ENCODE measurements at places on chromosomes 11 and 22.

DNA sequence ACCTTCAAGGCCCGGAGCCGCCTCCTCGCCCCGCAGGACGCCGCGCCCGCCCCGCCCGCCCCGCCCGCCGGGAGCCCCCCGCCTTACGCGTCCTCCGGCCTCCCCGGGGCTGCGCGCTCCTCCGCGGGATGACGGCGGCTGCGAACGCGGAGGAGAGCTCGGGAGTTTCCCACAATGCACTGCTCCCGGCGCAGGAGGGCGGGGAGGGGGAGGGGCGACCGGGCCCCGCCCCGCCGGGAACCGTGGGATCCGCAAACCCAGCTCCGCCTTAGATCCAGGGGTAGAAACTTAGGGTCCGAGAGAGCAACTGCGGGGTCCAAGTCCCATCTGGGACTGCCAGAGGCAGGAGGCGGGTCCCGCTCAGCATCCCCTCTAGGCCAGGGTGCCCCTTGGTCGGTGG lies at the start of gene CEND1:
CEND1 (minus strand) TSS at position 148 of the 400 bp plus-strand sequence. CDS start 1,514 bp downstream, outside the sequence.
- DNase-seq = no peak

DNA sequence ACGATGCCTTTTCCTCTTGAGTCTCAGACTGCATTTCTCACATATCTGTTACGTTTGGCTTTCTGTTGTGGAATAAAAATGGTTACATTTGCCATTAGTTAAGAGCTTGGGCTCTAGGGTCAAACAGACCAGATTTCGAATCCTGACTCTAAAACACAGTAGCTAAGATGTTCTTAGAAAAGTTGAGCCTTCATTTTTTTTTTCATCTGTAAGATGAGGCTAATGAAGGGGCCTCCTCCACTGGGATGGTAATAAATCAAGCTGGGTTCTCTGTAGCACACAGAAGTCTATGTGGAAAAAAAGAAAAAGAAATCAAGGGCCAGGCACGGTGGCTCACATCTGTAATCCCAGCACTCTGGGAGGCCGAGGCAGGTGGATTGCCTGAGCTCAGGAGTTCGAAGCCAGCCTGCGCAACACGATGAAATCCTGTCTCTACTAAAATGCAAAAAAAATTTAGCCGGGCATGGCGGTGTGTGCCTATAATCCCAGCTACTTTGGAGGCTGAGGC lies 49.9 kb upstream of the CAPRIN1 start:
- no peak for DNase-seq

DNA sequence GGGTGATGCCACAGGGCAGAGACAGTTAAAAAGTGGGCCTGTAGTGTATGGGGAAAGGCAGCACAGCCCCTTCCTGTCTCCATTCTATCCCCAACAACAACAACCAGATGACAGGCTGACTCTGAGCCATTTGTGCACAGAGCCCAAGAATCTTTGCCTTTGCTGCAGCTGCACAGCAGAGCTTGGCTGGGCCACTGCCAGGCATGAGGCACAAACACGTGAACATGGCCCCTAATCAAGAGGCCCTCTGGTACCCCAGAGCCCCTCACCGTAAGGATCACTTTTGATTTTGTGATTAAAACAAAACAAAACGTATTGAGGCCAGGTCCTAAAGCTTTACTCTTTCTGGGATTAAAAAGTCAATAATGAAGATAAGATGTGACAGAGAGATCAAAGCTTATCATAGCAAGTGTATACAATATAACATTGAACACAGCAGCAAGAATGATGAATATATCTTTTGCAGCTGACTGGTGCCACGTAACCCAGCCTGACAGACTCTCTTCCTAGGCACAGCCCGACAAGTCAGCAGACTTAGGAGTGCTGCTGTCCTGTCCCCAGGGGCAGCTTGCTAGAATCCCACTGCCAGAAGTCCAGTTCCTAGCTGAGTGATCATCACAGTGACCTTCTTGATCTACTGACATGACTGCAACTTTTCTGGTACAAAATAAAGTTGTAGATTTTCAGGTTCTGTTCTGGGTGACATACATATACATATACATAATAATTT lies 117.8 kb downstream of the SERGEF start:
- no peak for DNase-seq

DNA sequence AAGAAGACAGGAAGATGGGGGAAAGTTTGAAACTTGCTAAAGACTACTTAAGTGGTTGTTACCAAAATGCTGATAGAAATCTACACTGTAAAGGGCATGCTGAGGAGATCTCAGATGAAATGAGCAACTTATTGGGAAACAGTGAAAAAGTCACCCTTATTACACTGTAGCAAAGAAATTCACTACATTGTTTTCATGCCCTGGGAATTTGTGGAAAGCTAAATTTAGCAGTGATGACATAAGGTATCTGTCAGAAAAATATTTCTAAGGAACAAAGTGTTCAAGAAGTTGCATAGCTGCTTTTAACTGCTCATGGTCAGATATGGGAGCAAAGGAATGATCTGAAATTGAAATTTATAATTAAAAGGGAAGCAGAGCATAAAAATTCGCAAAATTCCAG lies 702.4 kb upstream of the LRRC4C start:
- no peak for DNase-seq

- DNase-seq = no peak
These were observed 722 bp downstream of the IFITM10 start for GRCh38 chr11:1749395-1750351.

DNA sequence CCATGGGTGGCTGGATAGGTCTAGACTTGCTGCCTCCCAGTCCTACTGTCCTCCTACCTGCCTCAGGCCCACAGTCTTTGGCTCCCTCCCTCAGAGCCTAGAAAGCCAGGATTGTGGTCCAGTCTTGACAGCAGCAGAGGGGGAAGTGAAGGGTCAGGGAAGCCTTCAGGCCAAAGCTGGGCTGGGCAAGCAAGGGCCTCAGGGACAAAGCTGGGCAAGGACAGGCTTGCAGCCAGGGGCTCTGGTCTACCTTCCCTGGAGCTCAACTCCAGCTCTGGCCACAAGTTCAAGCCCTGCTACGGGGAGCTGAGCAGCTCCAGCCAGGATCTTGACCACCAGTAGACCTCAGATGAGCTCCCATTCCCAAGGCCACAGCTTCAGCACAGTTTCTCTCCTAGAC lies 14.9 kb downstream of the LMO1 start:
- DNase-seq = no peak

- no peak for DNase-seq
These were observed 31.3 kb downstream of the SHANK3 start for GRCh38 chr22:50703726-50704509.

- peak; percentile 94 for DNase-seq
These were observed 1.1 kb downstream of the BSCL2 start for GRCh38 chr11:62705880-62706849.

DNA sequence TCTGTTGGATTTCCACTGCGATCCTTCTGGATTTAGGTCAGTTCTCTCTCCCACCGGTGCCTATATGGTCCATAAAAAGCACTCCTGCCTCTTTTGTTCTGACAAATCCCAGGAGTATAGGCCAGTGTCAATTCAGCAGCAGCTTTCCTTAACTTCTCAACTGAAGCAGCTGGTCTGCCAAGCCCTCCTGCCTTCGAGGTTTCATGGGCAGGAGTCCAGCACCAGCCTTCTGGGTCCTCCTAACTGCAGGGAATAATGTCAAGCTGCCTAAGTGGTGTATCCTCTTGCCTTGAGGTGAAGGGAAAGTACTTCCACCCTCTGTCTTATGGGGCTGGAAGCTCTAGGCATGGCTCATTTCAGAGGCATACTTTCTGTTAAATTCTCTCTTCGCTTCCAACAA lies 149.4 kb upstream of the NCAM1 start:
- no peak for DNase-seq

DNA sequence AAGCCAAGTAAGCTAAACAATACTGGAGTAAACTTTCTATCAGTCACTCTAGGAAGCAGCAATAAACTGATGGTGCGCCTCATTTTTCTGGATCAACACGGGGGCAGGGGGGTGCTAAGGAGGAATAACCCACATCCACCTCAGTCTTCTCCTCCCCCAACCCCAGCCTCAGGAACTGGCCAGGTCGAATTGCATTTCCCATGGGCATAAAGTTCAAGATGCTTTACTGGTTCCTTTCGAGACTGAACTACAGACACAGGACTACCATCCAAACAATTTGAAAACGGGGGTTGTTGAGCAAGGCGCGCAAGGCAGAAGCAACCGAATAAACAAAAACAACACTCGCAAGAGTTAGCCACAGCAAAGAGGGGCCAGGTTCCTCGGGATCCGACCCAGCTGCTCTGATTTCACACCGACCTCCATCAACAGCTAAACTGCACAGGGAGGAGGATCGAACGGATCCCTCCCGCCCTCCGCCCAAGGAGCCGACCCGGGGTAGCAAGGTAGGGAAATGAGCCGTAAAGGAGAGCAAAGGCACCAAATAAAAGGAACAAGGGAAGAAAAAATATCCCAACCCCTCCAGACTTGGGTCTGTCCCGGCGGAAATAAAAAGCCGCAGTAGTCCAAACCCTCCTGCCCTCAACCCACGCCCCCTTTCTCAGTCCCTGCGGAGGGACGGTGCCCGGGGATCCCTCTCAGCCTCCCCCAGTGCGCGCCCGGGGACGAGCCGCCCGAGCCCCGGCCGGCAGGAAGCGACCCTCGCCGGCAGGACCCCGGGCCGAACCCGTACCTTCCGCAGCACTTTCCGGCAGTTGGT lies 801 bp downstream of the SESN3 start:
- peak; percentile 4 for DNase-seq

GRCh38 chr11:34143048-34143447 lies 37.6 kb downstream of the NAT10 start:
- DNase-seq = no peak

DNA sequence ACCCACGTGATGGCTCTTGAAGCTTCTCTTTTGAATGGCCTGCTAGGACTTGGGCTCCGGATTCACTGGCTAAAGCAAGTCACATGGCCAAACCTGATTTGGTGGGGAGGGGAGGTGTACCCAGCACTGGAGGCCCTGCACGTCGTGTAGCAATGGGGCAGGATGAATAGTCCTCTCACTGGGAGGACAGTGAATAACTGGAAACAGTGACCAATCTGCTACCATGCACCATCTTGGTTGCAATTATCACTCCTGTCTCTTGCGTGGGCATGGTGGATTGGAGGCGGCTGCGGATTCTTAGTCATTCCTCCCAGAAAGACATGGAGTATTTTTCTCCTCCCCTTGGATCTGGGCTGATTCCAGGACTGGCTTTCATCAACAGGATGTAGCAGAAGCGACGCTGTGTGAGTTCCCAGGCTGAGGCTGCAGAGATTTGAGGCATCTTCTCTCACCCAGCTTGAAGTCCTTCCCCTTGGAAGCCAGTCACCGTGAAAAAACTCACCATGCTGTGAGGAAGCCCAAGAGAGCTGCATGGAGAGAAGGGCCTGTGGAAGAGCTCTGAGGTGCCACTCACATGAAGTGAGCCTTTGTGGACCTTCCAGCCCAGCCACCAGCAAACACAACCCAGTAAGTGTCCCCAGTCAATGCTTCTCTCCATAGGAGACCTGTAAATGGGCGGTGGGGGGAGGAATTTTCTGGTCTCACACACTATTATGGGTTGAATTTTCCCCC lies 70.4 kb downstream of the IGLL1 start:
- no peak for DNase-seq

GRCh38 chr11:93845181-93846092 lies 5.0 kb downstream of the VSTM5 start:
- DNase-seq = no peak

- DNase-seq = no peak
These were observed 74.4 kb upstream of the ASPHD2 start for GRCh38 chr22:26354707-26355106.

GRCh38 chr22:37454857-37455686 lies 27.8 kb upstream of the ELFN2 start:
- no peak for DNase-seq

GRCh38 chr22:25437414-25438160 lies 126.9 kb upstream of the GRK3 start:
- no peak for DNase-seq

GRCh38 chr11:42802201-42802899 lies 509.4 kb upstream of the API5 start:
- no peak for DNase-seq

GRCh38 chr11:127063241-127063640 lies 62.7 kb upstream of the KIRREL3 start:
- no peak for DNase-seq

- peak; percentile 31 for DNase-seq
These were observed 866 bp downstream of the EXPH5 start for GRCh38 chr11:108592591-108593213.

DNA sequence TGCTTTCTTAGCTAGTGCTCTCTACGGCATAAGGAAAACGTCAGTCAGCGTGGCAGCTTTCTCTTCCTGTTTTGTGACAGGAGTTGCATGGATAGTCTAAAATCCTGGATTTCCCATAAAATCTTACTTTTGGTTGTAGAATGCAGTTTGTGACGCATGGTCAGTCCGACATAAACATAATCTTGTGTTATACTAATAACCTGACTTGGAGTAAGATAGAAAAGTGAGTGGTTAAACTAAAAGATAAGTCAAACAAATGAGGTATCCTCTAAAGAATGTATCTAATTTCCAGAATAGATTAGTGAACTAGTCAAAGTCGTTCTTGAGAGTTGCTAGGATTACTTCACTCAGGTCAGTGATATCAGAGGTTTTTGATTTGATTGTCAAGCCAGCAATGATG lies 157.6 kb downstream of the PGR start:
- DNase-seq = no peak

- DNase-seq = no peak
These were observed 357.4 kb downstream of the INSC start for GRCh38 chr11:15471895-15472799.

DNA sequence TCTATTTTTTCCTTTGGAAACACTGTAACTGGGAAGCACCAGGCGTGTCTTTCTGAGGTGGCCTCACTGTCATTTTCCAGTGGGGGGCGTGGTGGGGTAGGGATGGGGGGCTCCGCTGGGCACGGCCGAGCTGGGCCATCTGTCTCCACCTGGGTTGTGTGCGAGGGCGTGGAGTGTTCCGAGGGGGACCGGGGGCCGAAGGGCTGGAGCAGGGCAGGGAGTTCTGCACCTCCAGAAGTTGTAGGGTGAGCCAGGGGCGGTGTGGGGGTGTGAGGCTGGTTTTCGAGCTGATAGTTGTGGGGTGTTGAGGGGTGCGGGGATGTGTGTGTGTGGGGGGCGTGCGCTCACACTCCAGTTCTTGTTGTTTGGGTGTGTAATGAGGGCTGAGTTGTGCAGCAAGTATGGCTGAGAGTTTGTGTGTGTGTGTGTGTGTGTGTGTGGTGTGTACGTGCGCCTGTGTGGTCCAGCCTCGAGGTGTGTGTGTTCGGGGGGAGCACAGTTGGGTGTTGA lies 10.8 kb downstream of the YPEL4 start:
- DNase-seq = no peak

DNA sequence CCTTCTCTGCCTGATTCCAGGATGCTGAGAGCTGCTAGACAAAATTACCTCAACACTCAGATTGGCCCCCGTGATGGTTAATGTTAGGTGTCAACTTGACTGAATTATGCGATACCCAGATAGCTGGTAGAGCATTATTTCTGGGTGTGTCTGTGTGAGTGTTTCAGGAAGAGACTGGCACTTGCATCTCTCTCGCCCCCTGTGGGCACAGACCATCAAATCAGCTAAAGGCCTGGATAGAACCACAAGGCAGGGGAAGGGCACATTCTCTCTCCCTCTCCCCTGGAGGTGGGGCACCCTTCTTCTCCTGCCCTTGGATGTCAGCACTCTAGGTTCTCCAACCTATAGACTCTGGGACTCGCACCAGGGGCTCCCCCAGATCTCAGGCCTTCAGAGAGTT lies 79.7 kb downstream of the KIRREL3 start:
- DNase-seq = no peak

GRCh38 chr11:19679952-19680828 lies 32.4 kb upstream of the NAV2 start:
- DNase-seq = no peak

All from activated T-cell treated with anti-CD3 and anti-CD28 coated beads for 4 hours (primary cell).